ENCODE measurements at places on chromosomes 16 and 17.
A peak's percentile ranks its signal among the peaks of the same experiment; 100 is the strongest.

DNA sequence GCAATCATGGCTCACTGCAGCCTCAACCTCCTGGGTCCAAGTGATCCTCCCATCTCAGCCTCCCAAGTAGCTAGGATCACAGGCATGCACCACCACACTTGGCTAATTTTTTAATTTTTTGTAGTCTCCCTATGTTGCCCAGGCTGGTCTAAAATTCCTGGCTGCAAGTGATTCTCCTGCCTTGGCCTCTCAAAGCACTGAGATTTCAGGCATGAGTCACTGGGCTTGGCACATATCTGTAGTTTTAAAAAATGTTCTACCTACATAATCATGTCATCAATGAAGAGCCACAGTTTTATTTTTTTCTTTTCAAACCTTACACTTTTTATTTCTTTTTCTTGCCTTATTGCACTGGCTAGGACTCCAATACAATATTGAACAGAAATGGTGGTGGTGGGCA is 33.1 kb upstream of the COL1A1 start:
- H3K27ac ChIP-seq: no peak overlapping the region
- no peak for DNase-seq
- H3K36me3 ChIP-seq: no peaks in the 10 kb centered on the region
- no peak overlapping the region for H3K4me3 ChIP-seq
- H3K27me3 ChIP-seq: peaks cover 5% of the 10 kb centered on the region

DNA sequence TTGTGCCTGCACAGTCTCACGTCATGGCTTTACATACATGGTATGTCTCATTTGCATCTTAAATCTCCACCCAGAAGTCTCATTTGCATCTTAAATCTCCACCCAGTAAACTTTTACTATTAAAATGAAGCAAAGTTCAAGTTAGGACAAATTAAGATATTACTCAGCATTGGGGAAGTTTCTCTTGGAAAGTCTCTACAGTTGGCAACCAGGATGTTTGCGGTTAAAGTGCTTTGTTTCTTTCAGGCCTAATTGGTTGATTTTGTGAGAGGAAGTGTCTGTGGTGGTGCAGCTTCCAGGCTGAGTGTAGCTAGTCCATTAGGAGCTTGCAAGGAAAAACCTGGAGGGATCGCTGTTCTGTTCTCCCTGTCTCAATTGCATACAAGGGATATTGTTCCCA is 1373.3 kb upstream of the GOT2 start:
- no peak for DNase-seq
- H3K27ac ChIP-seq: no peak overlapping the region
- no peak overlapping the region for H3K4me3 ChIP-seq
- H3K36me3 ChIP-seq: no peaks in the 10 kb centered on the region

DNA sequence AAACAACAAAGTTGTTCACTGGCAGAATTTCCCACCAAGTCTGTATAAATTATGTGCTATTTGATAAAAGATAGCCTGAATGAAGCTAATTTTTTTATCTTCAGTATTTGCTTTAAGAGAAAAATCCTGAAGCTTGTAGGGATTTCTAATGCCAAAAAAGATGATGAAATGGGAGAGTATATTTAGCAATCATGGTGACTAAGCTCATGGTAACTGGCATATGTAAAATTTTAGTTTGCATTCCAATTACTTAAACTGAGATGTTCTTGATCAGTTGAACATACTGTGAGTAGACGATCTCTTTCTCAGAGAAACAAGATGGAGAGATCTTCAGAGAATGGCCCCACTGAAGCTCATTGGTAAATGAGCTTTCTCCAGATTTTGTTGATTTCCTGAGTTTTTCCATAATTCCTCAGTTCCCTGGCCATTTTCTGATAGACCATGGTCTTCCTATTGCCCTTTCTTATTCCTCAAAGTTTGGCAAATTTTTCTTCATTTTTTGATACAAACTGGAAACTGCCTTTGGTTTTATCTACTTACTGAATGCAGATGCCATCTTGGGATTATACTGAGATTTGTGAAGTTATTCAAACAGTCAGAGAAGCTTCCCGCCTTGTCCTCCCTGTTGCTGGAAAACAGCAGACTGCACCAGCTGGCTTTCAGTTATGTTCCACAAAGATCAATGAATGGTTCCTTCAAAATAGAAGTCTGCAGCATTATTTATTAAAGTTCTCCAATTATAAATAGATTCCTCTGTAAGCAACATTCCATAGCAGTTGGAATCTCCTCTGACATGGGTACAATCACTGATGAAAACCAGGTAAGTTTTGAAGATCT is 68.3 kb upstream of the ALOX12 start:
- no peak overlapping the region for H3K27ac ChIP-seq
- H3K36me3 ChIP-seq: peaks cover 12% of the 10 kb centered on the region
- no peaks in the 10 kb centered on the region for H3K27me3 ChIP-seq
- no peak for DNase-seq
- H3K4me3 ChIP-seq: no peak overlapping the region
- H3K4me1 ChIP-seq: peaks cover 19% of the 10 kb centered on the region

DNA sequence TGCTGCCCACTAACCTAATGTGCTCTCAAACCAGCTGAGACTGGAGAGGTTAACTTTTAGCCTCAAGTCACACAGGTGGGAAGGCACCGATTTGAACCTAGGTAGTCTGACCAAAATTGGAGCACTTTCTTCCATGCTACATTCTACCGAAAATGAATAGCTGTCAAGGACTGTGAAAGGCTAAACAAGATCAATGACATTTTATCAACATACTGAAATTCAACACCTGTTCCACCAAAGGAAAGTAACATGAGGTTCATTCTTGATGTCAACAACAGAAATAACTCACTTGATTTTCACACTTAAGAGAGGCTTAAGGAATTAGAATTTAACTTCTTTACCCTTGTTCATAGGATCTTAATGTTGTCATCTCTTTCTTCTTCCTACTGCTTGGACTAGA is 284.4 kb upstream of the MON1B start:
- H3K27ac ChIP-seq: no peak overlapping the region
- no peaks in the 10 kb centered on the region for H3K4me1 ChIP-seq
- DNase-seq: no peak
- H3K36me3 ChIP-seq: no peaks in the 10 kb centered on the region
- H3K4me3 ChIP-seq: no peak overlapping the region

- no peak overlapping the region for H3K4me3 ChIP-seq
- H3K27ac ChIP-seq: no peak overlapping the region
- no peaks in the 10 kb centered on the region for H3K4me1 ChIP-seq
- peak; percentile 47 for DNase-seq
- H3K27me3 ChIP-seq: no peaks in the 10 kb centered on the region
Measured at GRCh38 chr17:10646392-10646990, 10.6 kb downstream of the MYH3 start.

- H3K36me3 ChIP-seq: no peaks in the 10 kb centered on the region
- DNase-seq: peak; percentile 25
Measured at GRCh38 chr16:15807603-15808009, 49.2 kb downstream of the MYH11 start.

DNA sequence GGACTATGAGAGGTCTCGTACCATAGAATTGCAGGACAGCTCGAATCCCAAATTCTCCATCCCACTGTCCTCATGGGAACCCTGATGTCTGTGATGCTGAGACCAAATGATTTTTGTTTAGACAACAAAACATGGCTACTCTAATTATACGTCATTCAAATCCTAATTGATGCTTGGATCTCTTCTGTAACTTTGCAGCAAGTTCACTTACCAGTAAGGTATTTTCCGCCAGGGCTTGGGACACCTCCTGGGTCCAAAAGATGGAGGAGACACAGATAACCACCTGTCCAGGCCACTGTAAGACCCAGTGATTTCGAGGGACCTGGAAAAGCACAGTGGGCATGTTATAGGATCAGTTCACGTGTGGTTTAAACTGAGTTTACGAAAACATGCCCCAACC is 92.8 kb downstream of the DNAH3 start:
- H3K27me3 ChIP-seq: peaks cover 30% of the 10 kb centered on the region
- no peak for DNase-seq
- no peaks in the 10 kb centered on the region for H3K4me1 ChIP-seq
- no peak overlapping the region for H3K4me3 ChIP-seq
- no peaks in the 10 kb centered on the region for H3K36me3 ChIP-seq

GRCh38 chr17:8436844-8437171 is 1.1 kb downstream of the NDEL1 start:
- DNase-seq: no peak
- H3K4me1 ChIP-seq: no peaks in the 10 kb centered on the region

GRCh38 chr17:82949361-82949760 is 109.5 kb upstream of the ZNF750 start:
- no peaks in the 10 kb centered on the region for H3K27me3 ChIP-seq
- H3K36me3 ChIP-seq: peaks cover 5% of the 10 kb centered on the region
- H3K4me3 ChIP-seq: no peak overlapping the region

DNA sequence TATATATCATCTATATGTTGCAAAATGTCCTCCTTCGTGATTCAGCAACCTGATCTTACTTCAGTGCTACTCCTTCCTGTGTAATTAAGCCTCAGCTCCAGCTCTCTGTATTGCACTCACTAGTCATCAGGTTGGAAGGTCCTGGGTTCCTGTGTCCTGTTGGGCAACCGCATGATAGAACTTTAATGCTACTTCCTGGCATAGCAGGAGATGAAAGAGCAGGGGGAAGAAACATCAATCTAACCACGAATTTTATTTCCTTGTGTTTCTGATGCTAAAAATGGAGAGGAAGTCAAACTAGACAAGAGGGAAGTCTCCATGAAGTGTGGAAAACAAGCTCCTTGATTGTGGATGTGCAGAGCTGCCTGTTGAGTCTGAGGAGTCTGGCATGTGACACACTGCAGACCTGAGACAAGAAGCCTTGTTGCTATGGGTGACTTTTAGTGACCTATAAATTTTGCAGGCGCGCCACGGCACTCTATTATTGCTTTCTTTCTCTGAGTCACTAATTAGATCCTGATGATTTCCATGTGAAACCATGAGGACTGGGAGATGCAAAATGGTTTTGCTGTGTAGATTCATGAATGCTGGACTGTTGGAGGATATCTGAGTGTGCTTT is 25.6 kb downstream of the IGSF6 start:
- DNase-seq: no peak
- peaks cover 50% of the 10 kb centered on the region for H3K36me3 ChIP-seq
- no peak overlapping the region for H3K4me3 ChIP-seq
- no peak overlapping the region for H3K27ac ChIP-seq

DNA sequence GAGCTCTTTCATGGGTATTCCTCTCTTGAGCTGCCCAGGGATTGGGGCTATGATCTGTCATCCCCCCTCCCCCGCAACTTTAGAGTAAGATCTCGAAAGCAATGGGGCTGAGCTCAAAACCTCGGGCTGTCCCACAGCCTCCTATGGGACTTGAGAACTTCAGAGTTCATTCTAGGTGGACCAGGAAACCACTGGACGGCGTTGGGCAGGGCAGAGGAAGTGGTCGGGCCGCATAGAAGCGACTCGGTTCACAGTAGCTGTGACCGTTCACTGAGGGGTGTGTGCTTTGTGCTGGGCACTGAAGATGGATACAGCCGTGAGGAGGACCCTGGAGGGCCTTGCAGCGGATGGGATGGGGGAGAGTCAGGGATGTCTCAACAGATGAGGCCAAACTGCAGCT is 292.0 kb downstream of the CPPED1 start:
- no peaks in the 10 kb centered on the region for H3K4me1 ChIP-seq
- no peak overlapping the region for H3K27ac ChIP-seq
- no peak for DNase-seq
- H3K4me3 ChIP-seq: no peak overlapping the region

- DNase-seq: peak; percentile 49
- H3K36me3 ChIP-seq: peaks cover 11% of the 10 kb centered on the region
- H3K27me3 ChIP-seq: no peaks in the 10 kb centered on the region
- no peak overlapping the region for H3K4me3 ChIP-seq
Measured at GRCh38 chr17:57612202-57613071, 132.7 kb downstream of the CCDC182 start.

- DNase-seq: no peak
- H3K4me3 ChIP-seq: no peak overlapping the region
- peaks cover 35% of the 10 kb centered on the region for H3K4me1 ChIP-seq
- no peak overlapping the region for H3K27ac ChIP-seq
- H3K36me3 ChIP-seq: peaks cover 38% of the 10 kb centered on the region
Measured at GRCh38 chr17:39533891-39534290, 72.6 kb downstream of the CDK12 start.

DNA sequence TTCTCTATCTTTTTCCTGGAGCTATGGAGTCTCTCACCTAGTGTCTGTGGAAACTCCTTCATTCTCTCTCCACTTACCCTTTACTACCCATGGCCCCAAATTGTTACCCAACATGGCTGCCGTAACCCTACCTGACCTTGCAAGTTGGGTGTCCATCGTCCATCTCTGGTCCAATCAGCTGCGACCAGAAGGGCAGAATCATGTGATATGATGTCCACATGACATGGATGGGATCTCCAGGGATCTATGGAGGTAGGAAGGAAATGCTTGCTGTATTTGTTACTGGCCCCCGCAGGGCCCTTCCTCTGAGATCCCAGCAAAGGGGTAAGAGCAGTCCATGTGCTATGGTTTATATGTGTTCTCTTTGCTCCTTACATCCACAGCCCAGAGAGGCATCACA is 8.0 kb upstream of the DRC7 start:
- H3K27me3 ChIP-seq: no peaks in the 10 kb centered on the region
- no peak for DNase-seq
- H3K27ac ChIP-seq: no peak overlapping the region
- H3K4me1 ChIP-seq: peaks cover 54% of the 10 kb centered on the region
- no peaks in the 10 kb centered on the region for H3K36me3 ChIP-seq
- no peak overlapping the region for H3K4me3 ChIP-seq

GRCh38 chr16:67460168-67460567 is 20.8 kb downstream of the ATP6V0D1 start:
- peaks cover 30% of the 10 kb centered on the region for H3K36me3 ChIP-seq
- peak overlapping the region; percentile 15 for H3K27ac ChIP-seq
- H3K27me3 ChIP-seq: no peaks in the 10 kb centered on the region
- H3K4me1 ChIP-seq: peaks cover 26% of the 10 kb centered on the region

DNA sequence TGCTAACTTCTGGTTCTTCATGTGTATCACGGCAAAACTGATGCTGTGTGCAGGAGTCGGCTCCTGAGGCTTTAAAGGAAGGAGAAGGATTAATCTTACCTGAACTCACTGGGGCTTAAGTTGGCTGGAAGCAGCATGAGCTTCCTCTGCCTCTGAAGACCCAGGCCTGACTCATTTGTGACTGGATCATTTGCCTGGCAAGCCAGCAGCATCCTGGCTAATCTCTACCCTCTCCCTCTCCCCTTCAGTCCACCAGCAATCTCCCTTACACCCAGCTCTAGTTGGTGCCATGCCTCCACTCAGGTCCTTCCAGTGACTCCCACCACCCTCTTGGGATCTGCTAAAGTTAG is 150.3 kb downstream of the IRX3 start:
- peaks cover 4% of the 10 kb centered on the region for H3K27me3 ChIP-seq
- no peaks in the 10 kb centered on the region for H3K36me3 ChIP-seq
- H3K4me3 ChIP-seq: no peak overlapping the region
- no peak for DNase-seq
- no peak overlapping the region for H3K27ac ChIP-seq
